Fibroblast of the conjunctiva (primary cell): ENCODE measurements at places on chromosomes 7 and 10.

- no peak for DNase-seq
Observed at GRCh38 chr10:4074545-4075407, 289.8 kb upstream of the KLF6 start.

DNA sequence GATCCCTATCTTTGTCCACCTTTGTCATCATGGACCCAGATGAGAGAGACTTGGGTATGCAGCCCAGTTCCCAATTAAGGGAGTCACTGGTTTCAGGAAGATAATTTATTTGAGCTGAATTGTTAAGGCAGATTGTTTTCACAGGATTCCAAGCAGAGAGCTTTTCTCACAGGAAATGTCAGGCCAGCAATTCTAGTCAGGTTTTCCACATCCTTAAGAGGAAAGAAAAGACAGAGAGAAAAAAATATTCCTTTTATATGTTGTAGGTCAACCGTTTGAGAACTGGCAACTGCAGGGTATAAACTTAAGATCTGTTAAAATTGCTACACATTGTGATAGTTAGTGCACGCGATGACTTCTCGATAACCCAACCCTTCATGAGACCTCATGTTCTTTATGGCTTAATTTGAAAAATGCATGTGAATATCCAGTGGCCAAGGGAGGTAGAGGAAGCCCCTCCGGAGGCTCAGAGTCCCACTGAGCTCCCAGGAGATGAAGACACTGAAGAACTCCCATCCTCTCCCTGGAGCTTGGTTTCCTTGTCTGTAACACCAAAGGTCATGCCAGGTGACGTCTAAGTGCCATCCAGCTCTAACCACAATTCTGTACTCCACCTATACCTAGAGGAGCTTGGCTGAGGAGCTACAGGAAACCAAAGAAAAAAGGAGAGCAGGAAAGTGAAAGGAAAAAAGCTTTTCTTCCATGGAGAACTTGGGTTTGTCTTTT is 45.6 kb downstream of the MINDY4 start:
- DNase-seq = no peak

DNA sequence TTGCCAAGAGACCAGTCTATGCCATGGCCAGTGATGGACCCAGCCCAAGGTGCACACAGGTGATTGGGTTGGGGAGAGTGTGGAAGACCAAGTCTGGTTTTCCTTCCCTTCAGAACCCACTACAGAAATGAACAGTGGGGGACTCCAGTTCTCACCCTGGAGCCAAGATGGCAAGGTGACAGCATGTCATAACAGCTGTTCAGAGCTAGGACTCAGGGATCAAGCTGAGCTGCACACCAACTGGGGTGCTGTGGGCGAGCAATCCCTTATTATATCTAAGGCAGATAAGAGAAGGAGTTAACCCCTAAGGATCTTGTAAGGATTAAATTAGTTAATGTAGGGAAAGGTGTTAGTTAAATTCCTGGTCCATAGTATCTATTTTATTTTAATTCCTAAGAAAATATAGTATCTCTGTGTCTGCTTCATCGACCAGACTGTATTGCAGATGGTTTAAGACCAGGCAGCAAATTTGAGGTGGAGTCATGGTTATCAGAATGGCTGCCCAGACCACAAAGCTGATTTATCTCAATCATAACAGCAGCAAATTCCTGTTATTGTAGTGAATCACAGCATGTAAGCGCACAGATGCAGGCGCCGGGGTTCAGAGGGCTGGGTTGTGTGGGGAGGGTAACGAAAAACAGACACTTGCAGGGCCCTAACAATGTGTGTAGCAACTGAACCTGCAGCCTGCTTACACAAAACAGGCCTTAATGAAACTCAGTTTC is 208.7 kb upstream of the ZNF32 start:
- peak; percentile 62 for DNase-seq

DNA sequence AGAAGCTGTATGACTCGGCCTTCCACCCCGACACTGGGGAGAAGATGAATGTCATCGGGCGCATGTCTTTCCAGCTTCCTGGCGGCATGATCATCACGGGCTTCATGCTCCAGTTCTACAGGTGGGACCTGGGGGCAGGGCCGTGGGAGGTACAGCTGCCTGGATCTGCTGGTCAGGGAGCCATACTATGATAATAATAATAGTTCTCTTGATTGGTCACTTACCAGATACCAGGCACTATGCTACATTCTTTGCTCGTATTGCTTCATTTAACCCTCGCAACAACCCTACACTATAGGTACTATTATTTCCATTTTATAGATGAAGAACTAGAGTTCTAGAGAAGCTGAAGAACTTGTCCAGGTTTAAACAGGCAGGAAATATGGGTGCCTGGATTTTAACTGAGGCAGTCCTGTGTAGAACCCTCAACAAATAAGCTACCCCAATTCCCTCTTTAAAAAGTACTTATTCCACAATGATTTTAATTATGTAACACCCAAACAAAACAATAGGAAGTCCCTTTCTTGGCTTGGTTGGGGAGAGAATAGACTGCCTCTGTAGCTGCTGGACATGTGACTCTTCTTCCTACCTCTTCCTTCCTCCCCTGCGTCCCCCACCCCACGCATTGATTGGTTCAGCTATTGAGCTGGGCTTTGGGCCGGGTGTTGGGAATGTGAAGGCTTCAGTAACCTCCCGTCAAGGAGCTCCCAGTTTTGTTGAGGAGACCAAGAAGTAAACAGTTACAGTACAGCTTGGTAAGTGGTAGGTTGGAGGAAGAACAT is 12.8 kb downstream of the SFXN2 start:
- no peak for DNase-seq

- no peak for DNase-seq
Observed at GRCh38 chr7:1275451-1276381, 43.0 kb downstream of the UNCX start.

GRCh38 chr7:99719996-99720769 is 14.8 kb downstream of the CYP3A7 start:
- no peak for DNase-seq

DNA sequence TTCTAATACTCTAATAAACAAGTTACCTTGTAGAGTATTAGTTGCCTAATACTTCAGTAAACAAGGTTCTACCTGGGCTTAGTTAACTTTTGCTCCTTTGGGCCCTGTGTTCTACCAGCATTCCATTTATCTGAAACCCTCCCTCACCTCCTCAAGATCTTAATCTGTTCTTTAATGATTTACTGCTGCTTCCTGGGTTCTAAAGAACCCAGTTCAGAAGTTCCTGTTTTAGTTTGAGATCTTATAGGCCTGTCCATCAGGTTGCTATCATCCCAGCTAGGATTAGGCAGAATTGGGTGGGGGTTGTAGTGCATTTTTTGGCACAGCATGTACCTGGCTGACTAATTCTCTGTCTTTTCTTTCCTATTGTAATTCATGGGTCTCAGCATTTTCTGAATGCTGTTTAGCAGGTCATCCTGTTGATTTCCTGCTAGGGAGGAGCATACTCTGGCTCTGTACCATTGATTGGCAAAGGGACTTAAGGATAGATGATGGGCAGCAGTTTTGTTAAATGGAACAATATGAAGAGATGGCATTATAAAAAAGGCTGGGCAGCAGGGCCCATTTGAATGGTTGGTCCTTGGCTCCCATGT is 53.7 kb upstream of the TMEM248 start:
- no peak for DNase-seq

DNA sequence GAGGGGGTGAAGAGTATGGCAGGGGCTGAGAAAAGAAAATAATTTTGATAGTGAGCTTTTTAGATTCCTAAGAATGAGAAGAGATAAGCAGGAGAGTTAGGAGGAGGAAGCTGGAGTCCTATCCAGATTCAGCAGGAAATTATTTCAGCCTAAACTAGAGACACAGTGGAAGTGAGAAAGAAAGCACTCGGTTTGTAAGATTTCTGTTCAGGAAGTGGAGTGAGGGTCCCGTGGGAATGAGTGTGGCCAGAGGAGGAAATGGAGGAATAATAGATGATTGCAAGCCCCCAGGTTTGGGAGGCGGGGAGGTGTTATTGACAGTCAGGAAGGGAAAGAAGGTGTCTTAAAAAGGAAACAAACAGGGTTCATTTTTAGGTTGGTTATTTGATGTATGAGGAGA is 84.8 kb upstream of the NRP1 start:
- no peak for DNase-seq

- no peak for DNase-seq
Observed at GRCh38 chr7:13963925-13964324, 25.5 kb downstream of the ETV1 start.

DNA sequence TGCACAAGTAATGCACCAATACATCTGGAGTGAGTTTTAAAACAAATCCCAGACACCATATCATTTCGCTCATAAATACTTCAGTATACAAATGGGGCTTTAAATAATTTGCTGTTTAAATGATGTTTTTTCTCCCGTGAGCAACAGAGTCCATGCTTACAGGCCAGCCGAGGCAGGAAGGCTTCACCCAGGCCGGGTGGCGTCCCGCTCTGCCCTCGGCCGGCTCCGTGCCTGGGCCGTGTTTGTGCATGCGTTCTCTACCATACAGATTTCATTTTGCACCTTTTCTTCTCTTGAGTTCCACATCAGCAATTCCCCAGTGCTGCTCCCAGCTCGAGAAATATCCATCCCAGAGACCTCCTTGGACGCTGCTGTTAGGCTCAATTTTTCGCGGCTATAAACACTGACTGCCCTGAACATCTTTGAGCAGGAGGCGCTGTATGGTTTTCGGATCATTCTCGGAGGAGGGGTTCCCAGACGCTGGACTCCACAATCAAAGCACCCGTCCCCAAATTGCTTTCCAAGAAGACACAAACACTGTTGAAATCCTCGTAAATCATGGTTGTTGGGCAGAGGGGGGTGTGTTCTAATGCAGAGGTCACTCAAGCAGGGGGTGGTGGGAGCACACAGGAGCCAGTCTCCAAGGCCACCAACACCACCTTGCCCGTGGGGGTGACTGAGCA is 91.6 kb downstream of the MICALL2 start:
- no peak for DNase-seq

DNA sequence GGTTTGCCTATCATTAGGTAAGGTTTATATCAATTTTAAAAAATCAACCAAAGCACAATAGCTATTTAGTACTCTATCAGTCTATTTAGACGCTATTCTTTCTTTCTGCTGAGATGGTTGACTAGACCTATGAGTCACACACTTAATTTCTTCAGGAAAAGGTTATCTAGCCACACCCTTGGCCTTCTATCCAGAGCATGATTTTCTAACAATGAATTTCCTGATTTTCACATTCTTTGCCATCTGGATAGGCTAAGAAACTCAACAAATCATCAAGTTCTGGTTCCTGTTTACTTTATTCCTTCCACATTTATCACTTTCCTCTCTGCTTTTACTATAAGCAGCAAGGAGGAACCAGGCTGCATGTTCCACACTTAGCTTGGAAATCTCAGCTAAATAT is 8.1 kb downstream of the PRPS1L1 start:
- DNase-seq = peak; percentile 14

GRCh38 chr7:1892011-1892965 is 222.2 kb downstream of the ELFN1 start:
- DNase-seq = no peak

- no peak for DNase-seq
Observed at GRCh38 chr7:87517136-87517815, 41.8 kb upstream of the ABCB4 start.

GRCh38 chr10:127919418-127920271 is 12.7 kb downstream of the PTPRE start:
- no peak for DNase-seq

DNA sequence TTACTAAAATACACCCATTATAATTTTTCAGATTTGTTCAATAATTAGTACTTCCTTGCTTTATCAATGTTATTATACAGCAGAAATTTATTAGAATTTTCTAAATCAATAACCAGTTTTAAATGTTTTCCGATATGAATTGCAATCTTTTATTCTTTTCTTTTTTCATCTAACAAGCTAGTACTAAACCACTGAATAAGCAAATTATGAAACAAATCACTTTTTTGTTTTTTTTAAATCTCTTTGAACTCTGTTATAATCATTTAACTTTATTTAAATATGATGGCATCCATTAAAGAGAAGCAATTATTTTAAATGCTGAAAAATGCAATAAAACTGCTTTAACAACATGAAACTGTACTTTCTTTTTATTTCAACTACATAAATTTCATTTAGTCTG is 59.7 kb downstream of the HYCC1 start:
- no peak for DNase-seq
